ENCODE measurements at places on chromosomes 6 and 20.

DNA sequence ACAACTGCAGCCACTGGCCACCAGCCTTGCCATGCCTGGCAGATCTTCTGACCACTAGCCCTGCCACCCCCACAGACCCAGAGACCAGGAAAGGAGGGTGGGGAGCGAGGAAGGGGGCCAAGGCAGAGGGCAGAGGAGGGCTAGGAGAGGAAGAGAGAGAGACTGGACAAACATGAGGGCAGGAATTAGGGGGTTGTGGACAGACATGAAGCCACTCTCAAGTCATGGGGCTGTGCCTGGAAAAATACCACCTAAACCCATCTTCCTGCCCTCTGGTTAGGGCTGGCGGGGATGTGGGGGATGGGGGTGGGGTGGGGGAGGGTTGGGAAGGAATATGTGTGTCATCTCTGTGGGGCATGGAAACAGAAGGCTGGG, 1.4 kb upstream of the SLC29A1 start:
- DNase-seq, result no peak

DNA sequence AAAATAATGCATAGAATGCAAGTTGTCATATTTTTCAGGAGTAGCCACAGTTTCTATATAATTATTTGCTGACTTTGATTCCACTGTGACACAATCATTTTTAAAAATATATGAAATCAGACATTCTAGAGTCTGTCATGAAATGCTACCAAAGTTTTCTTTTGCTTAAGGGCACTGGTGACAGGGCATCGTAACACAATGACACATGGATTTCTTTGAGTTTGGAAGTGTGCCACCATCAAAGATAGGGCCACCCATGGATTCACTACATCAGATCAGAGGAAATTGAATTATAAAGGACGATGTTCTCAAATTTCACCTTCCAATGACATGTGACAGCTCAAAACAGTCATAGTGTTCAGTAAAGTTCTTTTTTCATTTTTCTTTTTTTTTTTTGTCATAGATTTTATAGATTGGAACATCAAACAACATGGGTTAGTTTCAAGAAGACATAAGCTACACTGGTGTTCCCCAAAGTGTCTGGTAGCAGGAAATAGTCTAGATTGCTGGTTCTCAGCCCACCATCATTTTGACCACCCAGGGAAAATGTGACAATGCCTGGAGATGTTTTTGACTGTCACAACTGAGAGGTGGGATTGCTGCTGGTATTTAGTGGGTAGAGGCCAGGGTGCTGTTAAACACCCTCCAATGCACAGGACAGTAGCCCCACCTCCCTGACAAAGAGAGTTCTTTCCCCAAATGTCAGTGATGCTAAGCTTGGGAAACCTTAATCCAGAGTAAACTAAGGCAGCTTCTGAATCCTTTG, 123.8 kb upstream of the DOK5 start:
- DNase-seq, result no peak

GRCh38 chr6:97392735-97393134, 109.7 kb upstream of the MMS22L start:
- no peak for DNase-seq

- no peak for DNase-seq
These were observed 109.5 kb downstream of the LCA5 start for GRCh38 chr6:79427721-79428120.

- DNase-seq, result no peak
These were observed 15.3 kb downstream of the HCK start for GRCh38 chr20:32067234-32067821.

DNA sequence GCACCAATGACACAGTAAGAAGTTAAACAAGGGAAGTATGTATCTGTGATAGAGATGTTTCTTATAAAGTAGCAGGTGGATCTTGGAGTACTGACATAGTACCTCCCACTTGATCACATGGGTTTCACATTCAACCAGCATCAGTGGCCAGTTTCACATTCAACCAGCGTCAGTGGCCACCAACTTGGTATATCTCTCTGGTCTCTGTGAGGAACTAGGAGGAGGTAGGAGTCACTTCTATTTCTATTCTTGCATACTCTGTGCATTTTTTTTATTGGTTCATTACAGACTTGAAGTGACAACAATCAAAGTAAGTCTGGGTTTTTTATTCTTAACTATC, 200.3 kb upstream of the SIM1 start:
- no peak for DNase-seq

- DNase-seq, result no peak
These were observed 246.8 kb downstream of the CDC5L start for GRCh38 chr6:44634321-44634720.

DNA sequence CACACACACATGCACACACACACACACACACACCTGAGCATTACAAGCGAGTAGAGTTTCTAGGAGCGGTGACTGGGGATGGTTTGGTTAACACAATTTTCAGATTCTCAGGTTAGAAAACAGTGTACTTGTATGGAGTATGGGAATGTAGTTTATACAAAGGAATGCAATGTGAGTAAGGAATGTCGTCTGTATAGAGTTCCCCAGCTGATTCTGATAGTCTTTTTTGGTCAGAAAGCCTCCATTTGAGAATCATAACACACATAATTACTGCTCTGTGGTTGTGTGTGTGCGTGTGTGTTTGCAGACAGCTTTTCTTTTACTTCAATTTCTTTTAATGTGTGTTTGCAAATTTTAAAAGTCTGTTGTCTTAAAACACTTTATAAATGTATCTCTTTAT, 93.2 kb downstream of the MYO6 start:
- DNase-seq, result no peak

- DNase-seq, result no peak
These were observed 22.2 kb downstream of the SAMHD1 start for GRCh38 chr20:36929290-36929689.

DNA sequence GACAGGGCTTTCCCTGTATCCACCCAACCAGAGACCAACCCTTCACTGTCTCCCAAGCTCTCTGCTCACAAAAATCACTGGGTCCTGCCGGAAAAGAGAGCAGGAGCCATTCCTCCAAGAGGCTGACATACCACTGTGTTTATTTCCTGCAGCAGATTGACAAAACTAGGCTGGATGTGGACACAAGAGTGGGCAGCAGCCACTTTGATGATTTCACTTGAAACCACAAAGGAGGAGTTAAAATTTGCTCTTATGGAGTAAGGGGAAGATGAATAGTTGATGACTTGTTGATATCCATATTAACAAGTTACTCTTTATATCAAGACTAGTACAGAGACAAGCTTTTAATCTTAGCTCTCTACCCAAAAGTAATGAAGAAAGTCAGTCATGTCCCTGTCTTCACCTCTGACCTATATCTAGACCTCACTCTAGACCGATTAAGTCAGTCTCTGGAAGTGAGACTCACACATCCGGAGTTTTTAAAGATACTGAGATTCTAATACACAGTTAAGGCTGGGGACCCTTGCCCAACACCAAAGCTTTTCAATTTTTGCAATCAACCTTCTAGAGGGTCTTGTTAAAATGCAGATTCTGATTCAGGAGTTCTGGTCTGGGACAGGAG, 73.8 kb downstream of the SCML4 start:
- no peak for DNase-seq

DNA sequence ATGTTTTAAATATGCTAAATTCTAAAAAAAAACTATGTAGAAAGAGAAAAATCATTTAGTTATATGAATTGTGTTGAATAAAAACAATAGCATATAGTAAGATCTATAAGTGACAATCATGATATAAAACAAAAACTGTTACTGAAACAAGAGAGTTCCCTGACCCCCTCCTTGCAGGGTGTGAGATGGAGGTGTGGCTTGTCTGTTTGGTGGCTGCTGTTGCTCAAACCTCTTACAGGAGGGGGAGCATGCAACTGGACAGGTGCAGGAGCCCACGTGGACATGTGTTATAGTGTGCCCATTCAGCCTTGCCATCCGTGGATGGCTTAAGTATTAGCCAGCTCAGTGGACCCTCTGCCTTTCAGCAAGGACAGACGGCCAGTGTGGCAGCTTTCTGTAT, 206.7 kb downstream of the MOXD1 start:
- no peak for DNase-seq

GRCh38 chr6:43648248-43648647, 3.4 kb downstream of the RSPH9 start:
- DNase-seq, result no peak

DNA sequence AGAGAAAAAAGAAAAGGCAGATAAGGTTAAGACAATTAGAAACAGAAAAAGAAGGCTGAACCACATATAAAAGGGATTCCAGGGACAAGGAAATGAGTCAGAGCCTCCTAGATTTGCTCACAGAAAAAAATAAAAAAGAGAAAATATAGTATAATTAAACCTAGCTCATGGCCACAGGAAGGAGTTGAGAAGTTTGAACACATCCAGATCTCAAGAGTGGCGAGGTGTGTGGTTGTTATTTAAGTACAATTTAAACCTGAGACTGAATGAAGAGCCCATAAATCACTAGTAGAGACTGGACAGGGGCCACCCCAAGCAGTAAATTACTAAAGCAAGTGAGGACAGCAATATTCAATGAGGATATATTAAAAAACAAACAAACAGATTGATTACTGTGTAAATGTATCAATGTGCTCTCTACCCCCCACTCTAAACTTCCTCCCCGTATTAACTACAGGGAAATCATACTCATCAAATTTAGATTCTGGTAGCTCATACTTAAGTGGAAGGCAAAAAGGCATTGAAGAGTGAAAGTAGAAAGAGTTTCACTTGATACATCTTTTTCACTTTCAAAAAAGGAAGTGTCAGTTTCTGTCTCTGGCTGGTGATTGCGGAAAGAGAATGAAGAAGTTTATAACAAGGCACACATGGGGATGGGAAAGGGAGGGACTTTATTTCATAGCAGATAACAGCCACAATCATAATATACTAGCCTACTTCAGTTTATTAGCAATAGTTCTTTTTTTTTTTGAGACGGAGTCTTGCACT, 49.3 kb upstream of the SCAF8 start:
- DNase-seq, result no peak

DNA sequence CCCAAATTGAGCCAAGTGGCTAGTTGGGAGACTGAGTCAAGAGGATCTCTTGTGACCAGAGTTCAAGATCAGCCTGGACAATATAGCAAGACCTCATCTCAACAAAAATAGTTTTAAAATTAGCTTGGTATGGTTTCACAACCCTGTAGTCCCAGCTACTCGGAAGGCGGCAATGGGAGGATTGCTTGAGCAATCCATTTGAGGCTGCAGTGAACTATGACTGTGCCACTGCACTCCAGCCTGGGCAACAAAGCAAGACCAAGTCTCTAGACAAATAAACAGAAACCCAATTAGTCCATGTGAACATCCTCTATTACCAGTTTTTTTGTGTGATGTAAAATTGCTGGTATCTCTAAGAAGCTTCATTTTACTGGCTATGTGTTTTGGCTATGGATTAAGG, 106.2 kb downstream of the TULP4 start:
- no peak for DNase-seq

GRCh38 chr20:59207742-59208357, 44.2 kb downstream of the ZNF831 start:
- DNase-seq, result no peak

DNA sequence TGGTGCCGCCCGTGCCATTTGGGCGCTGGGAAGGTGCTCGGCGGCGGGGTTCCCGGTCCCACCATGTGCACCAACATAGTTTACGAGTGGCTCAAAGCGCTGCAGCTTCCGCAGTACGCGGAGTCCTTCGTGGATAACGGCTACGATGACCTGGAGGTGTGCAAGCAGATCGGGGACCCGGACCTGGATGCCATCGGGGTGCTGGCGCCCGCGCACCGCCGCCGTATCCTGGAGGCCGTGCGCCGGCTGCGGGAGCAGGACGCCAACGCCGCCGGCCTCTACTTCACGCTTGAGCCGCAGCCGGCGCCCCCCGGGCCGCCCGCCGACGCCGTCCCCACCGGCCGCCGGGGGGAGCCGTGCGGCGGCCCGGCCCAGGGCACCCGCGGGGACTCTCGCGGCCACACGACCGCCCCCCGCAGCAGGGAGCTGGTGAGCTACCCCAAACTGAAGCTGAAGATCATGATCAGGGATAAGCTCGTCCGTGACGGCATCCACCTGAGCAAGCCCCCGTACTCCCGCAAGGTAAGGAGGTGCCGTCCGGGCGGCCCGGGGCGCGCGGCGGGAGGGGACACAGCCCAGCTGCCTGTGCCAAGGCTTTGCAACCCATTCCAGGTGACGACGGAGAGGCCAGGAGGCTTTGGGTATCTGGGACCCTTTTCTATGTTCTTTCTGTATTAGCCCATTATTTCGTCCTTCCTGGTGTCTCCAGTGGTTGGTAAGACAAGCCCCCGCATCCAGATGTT, 547 bp downstream of the SAMD5 start:
- DNase-seq, result no peak

DNA sequence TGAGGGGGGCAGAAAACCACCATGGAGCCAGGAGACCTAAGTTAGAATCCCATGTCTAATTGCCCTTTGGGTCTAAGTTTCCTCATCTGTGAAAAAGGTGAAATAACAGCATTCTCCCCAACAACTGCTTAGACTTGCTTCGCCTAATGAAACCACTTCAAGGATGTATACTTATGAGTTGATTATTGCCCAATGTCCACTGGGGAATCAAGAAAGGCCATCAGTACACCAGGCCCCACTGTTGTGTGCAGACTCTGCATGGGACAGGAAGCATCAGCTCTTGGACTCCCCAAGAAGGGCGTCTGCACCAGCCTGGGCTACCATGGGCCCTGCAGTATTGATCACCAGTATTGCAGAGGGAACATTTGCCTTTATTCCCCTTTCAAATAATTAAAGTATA, 189.6 kb downstream of the MAFB start:
- no peak for DNase-seq

DNA sequence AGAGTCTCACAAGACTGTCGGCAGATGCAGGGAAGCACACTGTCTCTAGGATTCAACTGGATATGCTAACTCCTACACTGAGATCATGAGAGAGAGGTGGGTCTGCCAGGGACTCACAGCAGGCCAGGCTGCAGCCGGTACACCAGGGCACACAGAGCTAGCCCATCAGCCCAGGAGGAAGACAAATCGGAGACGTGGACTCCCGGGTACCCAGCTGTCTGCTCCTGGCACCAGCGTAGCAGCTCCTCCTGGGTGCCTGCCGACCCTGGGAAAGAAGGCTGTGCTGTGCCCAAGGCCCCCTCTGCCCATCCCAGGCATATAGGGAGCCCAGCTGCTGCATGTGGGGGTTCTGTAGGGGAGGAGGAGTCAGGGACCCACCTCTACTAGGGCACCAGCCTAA, 7.0 kb downstream of the MICAL1 start:
- no peak for DNase-seq
